ENCODE measurements at places on chromosomes 16 and 17.
A peak's percentile ranks its signal among the peaks of the same experiment; 100 is the strongest.

- DNase-seq = no peak
These were observed 53.0 kb downstream of the XYLT1 start for GRCh38 chr16:17417740-17418139.

DNA sequence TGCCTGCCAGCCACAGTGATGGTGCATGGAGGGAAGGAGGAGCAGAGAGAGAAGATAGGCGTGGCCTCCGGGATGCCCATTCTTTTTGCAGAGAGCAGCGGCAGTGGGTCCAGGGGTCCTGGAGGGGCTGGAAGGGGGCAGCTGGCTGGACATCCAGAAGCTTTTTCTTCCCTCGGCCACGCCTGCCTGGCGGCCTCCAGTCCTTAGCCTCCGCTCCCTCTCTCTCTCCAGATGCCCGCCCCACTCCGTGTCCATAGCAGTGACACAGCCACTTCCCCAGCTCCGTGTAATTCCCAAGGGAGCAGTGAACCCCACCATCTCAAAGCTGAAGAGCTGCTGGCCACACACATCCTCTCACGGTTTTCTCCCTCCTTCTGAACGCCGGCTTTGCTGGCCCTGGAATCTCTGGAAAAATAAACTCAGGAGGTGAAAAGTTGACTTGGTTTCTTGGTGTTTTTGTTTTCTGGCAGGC lies 26.3 kb upstream of the CDC42EP4 start:
- DNase-seq = no peak

- DNase-seq = no peak
These were observed at the start of gene ZNF629 for GRCh38 chr16:30786936-30787612. Gene ZNF629 (minus strand): TSS chr16:30787205. CDS start chr16:30784482, 2,723 bp downstream.

GRCh38 chr16:66934138-66934838 lies at the start of gene CIAO2B:
Gene CIAO2B (minus strand): TSS chr16:66934402. CDS start chr16:66934364, 38 bp downstream.
- peak; percentile 75 for DNase-seq

- no peak for DNase-seq
These were observed 414.6 kb upstream of the GOT2 start for GRCh38 chr16:59148769-59149155.

DNA sequence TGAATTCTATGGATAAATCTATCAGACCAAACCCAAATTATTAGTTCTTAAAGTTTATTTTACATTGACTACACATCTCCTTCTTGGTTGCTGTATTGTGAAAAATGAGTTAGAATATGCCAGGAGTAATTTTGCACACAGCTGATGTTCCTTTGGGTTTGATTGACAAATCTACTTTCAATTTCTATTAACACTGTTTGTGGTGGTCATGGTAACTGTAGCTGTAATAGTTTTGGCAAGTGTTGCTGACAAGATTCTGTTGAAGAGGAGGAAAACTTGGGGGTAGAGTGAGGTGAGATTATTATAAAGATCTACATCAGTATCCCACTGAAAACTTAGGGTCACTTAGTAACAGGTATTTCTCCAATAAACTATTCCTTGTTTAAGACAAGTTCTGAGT lies 30.3 kb downstream of the MRTFB start:
- no peak for DNase-seq

GRCh38 chr16:58276346-58276951 lies 18.4 kb downstream of the PRSS54 start:
- no peak for DNase-seq

DNA sequence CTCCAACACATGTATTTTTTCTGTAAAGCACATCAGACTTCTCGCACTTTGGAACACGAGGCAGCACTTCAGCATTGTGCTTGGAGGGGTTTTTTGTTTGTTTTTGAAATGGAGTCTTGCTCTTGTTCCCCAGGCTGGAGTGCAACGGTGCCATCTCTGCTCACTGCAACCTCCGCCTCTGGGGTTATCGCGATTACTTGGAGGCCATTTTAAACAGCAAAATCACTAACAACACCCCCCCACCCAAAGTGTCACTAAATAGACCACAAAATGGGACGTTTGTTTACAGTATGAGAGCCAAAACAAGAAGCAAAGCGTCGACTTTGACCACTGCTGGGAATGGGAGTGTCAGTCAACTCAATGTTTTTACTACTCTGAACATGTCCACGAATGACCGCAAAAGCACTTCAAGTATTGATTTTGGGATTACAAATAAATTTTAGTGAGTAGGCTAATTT lies 9.0 kb upstream of the C16orf87 start:
- DNase-seq = no peak

- DNase-seq = no peak
These were observed 460.6 kb downstream of the KCNJ2 start for GRCh38 chr17:70629902-70630301.

GRCh38 chr17:59842901-59843652 lies 49.7 kb downstream of the TUBD1 start:
- DNase-seq = no peak

DNA sequence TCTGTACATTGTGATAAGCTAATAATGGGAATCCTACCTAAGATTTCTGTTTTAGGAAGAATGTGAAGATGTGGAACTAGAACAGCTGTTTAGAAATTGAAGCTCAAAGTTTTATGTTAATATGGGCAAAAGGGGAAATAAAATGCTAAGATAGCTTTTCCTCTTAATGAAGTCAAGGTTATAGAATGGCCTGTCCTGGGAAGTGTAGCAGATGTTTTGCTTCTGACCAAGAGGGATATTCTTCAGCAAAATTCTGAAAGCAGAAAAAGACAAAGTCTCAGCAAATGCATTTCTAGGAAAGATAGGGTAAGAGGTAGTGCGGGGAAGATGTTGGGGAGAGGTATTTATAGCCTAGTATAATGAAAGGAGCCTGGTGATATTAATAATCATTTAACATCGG lies 13.1 kb downstream of the MAP3K3 start:
- no peak for DNase-seq

GRCh38 chr17:74542727-74543383 lies 3.1 kb downstream of the CD300C start:
- DNase-seq = no peak

- DNase-seq = no peak
These were observed 3.8 kb downstream of the SMARCD2 start for GRCh38 chr17:63838631-63839171.

GRCh38 chr17:81695801-81696200 lies 7.4 kb upstream of the MRPL12 start:
- DNase-seq = no peak

GRCh38 chr17:7107012-7107754 lies 7.4 kb downstream of the ASGR2 start:
- no peak for DNase-seq

GRCh38 chr16:75064403-75065148 lies 52.0 kb downstream of the LDHD start:
- DNase-seq = no peak

GRCh38 chr16:85722128-85722893 lies 28.6 kb downstream of the C16orf74 start:
- no peak for DNase-seq

GRCh38 chr17:18933102-18934058 lies 18.6 kb upstream of the SLC5A10 start:
- DNase-seq = no peak

- no peak for DNase-seq
These were observed 13.2 kb downstream of the CLUAP1 start for GRCh38 chr16:3513892-3514583.

DNA sequence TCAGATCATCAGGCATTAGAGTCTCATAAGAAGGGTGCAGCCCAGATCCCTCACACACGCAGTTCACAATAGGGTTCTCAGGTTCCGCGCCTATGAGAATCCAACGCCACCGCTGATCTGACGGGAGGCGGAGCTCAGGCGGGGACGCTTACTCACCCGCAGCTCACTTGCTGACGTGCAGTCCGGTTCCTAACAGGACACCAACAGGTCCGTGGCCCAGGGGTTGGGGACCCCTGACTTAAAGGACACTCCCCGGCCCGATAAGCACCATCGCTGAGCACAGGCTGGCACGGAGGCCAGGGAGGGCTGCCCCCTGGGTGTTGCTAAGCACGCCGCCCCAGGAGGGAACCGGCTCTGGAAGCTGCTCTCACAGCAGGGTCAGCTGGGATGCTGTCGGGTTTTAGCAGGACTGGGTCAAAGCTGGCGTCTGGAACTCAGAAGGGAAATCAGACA lies 30.1 kb upstream of the BAHCC1 start:
- no peak for DNase-seq

GRCh38 chr16:68357521-68357922 lies 46.7 kb downstream of the PRMT7 start:
- no peak for DNase-seq

- DNase-seq = no peak
These were observed 4.3 kb downstream of the OSGIN1 start for GRCh38 chr16:83957296-83957855.

DNA sequence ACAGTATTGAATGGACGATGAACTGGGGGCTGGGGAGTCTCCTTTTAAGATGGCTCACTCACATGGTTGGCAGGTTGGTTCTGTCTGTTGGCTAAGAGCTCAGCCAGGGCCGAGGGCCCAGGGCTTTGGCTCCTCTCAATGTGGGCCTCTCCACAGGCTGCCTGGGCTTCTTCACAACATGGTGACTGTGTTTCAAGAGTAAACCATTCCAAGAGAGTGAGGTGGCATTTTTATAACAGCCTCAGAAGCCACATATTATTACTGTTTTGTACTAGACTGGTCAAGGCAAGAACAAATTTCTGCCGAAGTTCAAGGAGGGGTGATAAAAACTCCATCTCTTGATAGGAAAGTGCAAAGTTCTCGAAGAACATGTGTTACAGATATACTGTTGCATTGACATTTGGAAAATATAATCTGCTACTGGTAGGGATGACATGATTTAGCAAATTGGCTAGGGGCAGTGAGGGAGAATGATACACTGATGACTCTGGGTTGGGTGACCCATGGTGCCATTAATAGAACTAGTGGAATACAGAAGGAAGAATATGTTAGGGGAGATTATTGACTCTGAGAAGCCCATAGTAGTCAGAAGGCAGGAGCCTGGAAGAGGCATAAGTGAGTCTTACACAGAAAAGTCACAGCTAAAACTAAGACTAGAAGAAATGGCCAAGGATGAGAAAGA lies 13.7 kb downstream of the KRABD2 start:
- no peak for DNase-seq

DNA sequence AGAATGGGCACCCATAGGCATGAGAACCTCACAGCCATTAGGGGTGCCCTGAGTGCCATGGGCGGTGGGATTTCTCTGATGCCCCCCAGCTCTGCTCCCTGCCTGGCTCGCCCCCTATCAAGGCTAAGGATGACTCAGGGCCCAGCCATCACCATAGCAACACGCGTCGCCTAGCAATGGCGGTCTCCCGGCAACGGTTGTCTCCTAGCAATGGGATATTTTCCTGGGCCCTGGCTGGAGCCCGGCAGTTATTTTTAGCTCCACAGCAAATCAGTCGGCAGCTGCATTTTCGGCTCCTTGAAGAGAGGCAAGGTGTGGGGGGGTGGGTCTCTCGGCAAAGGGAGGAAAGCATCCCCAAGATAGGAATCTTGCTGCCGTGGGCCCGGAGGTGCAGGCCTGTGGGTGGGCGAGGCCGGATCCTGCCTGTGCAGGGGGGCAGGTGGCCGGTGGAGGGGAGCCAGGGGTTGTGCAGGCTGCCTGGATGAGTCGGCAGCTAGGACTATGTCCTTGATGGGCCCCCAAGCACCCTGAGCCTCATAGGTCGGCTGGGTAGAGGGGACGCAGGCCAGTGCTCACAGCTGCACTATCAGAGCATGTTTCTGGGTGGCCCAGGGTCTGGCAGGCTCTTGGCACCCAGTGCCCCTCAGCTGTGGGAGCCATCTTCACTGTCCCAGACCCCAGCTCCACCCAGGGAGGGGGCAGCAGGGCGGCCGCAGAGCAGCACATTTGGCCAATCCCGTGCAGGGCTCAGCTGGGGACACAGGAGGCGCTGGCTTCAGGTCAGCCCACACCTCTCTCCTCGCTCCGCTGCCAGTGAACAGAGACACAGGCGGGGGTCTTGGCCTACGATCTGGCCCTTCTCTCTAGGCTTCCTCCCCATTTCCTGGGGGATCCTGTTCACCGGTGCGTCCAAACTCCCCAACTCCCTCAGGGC lies 4.2 kb upstream of the FBXL16 start:
- DNase-seq = no peak

DNA sequence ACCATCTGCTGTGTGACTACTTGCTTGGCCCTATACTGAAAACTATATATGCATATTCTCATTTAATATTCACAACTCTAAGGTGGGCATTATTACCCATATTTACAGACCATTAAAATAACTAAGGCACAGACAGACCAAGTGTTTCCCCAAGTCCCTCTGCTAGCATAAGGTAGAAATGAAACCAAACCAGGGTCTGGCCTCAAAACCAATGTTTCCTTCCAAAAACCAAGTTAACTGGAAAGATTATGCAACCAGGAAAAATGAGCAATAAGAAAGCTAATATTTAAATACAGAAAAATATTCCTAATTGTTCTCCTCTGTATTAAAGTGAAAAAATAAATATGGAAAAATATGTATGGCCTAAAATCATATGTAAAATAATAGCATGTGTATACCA lies 50.1 kb downstream of the XPO6 start:
- DNase-seq = no peak

Data from stimulated activated CD8-positive, alpha-beta memory T cell treated with anti-CD3 and anti-CD28 coated beads, Interleukin-7, amount 100 ng/mL, for 1 hour (primary cell).